ENCODE measurements at places on chromosomes 7 and 10.

GRCh38 chr7:27176962-27177794, 3.1 kb upstream of the HOXA10 start:
- peak; percentile 44 for DNase-seq

DNA sequence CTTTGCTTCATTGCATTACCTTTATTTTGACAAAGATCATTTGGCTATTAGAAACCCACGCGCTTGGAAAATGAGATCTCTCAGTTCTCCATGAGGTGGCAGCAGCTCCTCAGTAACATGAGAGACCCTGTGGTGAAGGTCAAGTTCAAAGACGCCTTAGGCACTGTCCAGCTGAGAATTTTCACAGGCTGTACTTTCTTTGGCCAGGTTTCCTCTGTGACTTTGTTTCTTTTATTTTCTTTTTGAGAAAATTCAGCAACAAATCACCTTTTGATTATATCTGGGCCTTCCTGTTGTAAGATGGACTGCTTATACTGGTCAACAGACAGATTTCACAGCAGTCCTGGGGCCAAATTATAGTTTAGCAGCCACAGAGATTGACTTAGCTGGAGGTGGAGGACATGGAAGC, 54.5 kb downstream of the RAB18 start:
- peak; percentile 40 for DNase-seq

GRCh38 chr7:12979181-12979580, 291.7 kb downstream of the ARL4A start:
- DNase-seq, result no peak

DNA sequence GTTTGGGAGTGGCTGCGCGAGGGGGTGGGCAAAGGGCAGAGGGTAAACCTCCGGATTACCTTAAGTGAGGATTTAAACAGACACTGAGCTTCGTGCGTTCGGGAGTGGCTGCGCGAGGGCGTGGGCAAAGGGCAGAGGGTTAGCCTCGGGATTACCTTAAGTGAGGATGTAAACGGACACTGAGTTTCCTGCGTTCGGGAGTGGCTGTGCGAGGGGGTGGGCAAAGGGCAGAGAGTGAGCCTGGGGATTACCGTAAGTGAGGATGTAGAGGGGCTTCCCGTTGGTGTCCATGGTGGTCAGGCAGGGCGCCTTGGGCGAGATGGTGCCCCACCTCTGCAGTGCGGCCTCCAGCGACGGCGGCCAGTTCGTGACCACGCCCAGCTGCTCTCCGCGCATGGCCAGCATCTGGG, 275.8 kb downstream of the DIP2C start:
- DNase-seq, result no peak

DNA sequence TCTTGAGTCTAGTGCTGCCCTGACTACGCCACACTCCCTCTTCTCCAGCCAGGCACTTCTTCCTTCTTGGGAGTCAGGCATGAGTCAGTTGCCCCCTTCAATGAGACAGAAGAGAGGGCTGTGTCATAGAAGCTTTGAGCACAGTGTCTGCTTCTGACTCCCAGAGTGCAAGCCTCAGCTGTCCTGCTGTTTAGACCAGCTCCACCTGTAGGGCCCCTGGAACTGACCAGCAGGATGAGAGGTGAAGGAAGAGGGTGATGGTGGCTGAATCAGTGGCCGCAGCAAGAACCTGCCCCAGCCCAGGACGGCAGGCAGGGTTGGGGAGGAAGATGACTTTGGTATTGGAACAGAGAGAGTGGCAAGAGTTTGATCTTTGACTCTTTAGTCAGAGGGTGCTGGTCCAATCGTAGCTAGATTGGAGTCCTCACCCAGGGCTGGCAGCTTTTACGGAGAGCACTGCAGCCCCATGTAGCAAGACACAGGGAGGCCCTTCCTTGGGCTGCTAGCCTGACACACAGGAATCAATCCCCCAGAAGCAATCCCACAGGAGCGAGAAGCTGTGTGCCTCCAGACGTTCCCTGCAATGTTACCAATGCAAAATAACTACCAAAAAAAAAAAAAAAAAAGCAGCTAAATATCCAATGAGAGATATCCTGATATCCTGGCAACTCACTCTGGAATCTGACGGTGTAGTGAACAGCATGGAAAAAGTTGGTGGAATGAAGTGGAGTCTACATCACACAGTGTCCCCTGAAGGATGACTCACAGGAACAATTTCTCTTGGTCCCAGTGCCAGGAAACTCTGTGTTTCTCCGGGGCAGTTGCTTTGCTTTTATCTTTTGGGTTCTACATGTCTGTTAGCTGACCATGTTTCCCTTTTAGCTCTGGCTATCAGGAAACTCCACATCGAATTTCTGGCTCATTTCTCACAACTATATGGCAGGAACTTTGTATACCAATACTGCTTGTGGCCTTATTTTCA, 6.9 kb downstream of the C10orf62 start:
- DNase-seq, result no peak

DNA sequence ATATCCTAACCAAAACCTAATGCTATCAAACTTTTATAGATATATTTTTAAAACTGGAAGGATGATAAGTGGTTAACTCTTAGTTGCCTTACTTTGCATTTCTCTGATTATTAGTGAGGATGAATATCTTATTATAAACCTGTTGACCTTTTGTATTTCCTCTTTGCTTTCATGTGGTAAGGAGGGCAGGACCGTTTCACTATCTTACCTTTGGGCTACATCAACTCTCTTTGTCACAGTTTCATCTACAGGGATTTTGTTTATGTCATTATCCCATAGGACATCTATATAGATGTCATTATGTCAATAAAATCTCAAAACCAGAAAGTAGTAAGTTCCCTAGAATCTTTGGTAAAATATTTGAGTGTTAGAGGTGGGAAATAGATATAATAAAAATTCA, 219.3 kb downstream of the THSD7A start:
- DNase-seq, result no peak

DNA sequence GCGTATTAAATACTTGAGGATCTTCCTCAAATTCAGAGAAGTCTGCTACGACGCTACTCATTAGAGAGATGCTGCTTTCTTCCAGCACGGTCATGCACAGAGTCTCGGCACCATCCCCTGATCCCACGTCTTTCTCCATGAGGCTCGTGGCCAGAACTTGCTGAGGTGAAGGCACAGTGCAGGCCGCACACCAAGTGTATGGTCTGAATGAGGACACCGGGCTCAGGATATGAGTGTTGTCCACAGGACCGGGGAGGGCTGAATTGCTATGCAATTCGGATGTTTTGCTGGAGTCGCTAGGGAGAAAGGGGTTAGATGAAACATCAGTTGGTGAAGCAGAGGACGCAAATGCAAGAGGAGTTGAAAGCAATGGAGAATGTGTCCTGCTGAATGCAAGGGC, 63.0 kb downstream of the KIAA1549 start:
- no peak for DNase-seq

GRCh38 chr7:72753781-72754180, 74.2 kb downstream of the TYW1B start:
- no peak for DNase-seq

GRCh38 chr7:14739168-14739840, 163.2 kb downstream of the DGKB start:
- no peak for DNase-seq

GRCh38 chr10:77939561-77940001, 13.0 kb upstream of the DLG5 start:
- DNase-seq, result peak; percentile 57

DNA sequence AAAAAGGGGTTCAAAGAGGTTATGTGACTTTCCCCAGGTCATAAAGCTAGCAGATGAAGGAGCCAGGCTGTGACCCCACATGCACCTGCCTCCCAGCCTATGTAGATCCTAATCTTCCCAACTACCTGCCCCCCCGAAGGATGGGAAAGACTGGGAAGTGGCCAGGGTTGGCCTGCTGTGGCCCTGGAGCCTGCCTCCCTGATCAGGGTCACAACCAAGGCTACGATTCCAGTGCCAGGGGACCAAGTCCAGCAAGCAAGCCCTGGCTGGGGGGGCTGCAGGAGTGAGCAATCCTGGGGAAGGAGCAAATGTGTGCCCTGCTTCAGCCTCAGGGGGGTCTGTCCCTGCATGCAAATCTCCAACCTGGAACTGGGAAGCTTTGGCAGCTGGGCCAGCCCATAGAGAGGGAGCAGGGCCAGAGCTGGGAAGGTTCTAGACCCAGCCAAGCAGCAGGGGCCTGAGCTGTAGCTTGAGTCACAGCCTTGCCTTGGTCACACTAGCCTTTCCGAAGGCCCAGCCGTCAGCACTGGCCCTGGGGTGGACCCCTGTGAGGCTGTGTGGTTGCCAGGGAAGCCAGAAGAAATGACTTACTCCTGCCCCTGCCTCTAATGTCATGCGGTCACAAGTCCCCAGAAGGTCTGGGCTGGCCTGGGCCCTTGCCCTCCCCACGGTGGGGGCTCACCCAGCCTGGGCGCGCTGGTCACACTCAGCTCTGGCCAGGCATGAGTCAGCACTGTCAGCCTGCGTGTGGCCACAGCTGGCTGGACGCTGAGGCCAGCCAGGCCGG, 96.4 kb upstream of the ZMIZ1 start:
- peak; percentile 43 for DNase-seq

- no peak for DNase-seq
These were observed 37.5 kb upstream of the TAC1 start for GRCh38 chr7:97694355-97694754.

- DNase-seq, result peak; percentile 71
These were observed 11.8 kb upstream of the CAMK2G start for GRCh38 chr10:73886085-73886529.

DNA sequence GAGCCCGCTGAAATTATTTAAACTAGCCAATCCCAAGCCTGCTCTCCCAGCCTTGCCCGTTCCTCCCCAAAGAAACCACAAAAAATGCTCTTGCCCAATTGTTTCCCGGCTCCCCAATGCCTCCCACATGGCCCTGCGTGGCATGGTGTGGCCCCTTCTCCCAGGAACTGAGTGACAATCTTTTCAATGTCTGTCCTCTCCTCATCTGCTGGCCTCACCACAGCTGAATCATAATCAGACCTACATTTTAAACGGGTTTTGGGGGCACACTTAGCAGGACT, 201.5 kb downstream of the PRPF18 start:
- no peak for DNase-seq

All from left colon (tissue), 2 donors.